ENCODE measurements at places on chromosomes 2 and 18.

GRCh38 chr2:160493227-160494028 lies at the start of gene RBMS1:
RBMS1 (minus strand) TSS chr2:160493807; CDS start chr2:160493363, 444 bp downstream.
- peak; percentile 19 for DNase-seq

DNA sequence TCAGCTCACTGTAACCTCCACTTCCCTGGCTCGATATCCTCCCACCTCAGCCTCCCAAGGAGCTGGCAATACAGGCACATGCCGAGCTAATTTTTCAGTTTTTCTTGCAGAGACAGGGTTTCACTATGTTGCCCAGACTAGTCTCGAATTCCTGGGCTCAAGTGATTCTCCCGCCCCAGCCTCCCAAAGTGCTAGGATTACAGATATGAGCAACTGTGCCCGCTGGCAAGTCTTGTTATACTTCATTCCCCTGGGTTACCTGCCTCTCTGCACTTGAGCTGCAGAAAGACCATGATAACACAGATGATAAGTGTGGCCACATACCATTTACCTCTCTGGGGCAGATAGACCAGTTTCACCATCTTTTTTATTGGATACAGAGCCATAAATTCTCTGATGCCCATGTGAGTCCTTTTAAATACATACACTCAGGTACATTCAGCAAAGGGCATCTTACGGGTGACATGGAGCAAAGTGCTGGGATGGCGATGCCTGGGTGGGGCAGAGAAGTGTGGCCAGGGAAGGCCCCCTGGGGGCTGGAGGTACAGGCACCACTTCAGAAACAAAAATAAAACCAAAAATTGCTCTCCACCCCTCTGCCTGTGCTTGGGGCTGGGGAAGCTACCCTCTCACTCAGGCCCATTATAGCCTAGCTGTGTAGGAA lies 20.4 kb downstream of the CCT7 start:
- DNase-seq = no peak

GRCh38 chr2:100747996-100748615 lies 71.8 kb upstream of the NPAS2 start:
- no peak for DNase-seq

DNA sequence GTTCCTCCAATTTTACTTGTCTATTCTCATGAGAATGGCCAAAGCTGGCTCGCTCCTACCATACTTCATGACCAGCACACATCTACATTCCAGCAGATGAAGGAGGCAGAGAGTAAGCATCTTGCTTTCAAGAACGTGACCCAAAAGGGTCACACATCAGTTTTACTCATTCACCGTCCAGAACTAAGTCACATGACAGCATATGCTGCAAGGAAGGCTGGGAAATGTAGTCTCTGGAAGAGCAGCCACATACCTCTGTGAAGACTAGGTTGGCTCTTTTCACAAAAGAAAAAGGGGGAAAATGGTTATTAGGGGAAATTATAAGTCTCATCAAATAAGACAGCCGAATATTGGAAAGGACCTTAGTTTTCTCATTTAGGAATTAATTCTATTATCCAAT lies 835.3 kb downstream of the EPHA4 start:
- DNase-seq = no peak

GRCh38 chr2:45921921-45922320 lies 270.4 kb downstream of the PRKCE start:
- DNase-seq = no peak

GRCh38 chr2:202609381-202610145 lies 25.2 kb upstream of the FAM117B start:
- no peak for DNase-seq

All from stimulated activated CD4-positive, alpha-beta T cell treated with anti-CD3 and anti-CD28 coated beads, Interleukin-1b, Interleukin-23, amount 100 ng/mL, for 1 hour (primary cell).